ENCODE measurements at places on chromosomes 16 and 17. TPM values are rescaled to one million over a fixed set of nuclear protein-coding genes. Genes with fewer than 3 reads are reported as not detected.

The SLC22A31 gene
- total RNA-seq, result 0.81 TPM

The TLCD3B gene
- total RNA-seq, result 3.0 TPM

The CCL14 gene
- total RNA-seq, result not detected

The CCL1 gene
- not detected for total RNA-seq

- no peak for DNase-seq
Measured at GRCh38 chr17:50647187-50647586, 12.5 kb downstream of the ABCC3 start.

DNA sequence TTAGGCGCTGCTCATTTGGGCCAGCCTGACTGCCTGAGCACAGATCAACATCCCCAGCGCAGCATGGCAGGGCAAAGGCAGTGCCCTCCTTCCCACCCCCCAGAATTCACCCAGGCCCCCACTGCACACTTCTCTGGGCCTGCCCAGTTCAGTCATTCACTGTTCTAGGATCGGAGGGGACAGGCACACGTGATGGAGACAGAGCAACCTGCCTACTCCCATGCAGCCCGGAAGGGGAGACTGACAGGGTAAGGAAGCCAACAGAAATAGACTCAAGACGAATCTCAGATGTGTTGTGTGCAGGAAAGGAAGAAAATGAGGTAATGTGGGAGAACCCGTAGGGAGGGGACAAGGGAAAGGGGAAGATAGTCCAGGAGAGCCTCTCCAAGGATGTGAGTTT lies 59.2 kb upstream of the LYRM9 start:
- DNase-seq, result no peak

DNA sequence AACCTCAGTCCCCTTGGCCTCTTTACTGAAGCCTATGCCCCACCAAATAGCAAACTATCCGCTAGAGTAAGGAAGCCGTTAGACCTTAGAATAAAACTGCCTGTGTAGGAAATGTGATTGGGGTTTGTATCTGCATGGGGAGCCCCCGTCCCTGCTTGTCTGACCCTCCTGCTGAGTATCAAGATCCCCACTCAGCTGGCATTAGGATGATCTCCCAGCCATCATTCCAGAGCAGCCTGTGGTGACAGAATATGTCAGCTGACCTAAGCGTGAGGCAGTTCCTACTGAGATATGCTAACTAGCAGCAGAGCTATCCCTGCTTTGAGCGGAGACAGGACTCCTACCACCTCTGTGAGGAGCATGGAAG lies 645 bp upstream of the GFOD2 start:
- DNase-seq, result peak; percentile 66

DNA sequence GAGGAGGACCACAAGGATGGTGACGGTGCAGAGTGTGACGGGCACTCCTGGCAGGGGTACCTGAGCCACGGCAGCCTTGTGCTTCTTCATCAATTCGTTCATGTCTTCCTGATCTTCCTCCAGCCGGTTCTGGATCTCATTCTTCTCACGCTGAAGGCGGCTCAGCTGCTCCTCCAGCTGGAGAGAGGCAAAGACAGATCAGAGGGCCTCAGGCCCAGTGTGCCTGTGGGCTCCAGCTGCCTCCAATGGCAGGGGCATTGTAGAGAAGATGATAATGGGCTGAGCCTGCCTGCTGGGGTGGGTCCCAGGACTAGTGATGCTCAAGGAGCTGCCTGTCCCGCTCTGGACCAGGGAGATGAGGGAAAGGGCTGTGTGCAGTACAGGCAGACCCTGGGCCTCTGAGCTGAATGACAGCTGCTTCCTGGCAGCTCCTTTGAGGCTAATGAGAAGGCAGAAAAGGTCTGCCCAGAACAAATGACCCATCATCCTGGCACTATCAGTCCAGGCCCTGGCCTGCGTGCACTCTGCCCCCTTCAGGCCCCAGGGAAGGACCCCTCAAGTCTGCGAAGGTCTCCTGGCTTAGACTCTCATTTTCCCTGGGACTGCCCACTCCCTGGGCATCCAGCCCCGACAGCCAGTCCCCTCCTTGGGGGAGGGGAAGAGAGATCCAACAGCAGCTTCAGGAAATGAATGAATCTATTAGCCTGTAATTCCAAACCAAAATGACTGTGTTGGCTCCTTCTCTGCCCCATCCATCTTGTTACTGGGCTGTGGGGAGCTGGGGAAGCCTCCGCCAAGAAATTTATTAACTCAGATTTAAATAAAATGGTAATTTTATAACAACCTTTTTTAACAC lies 48.0 kb downstream of the PIPOX start:
- DNase-seq, result no peak

Data from H7 (cell line).